ENCODE measurements at places on chromosomes 5 and 9.

DNA sequence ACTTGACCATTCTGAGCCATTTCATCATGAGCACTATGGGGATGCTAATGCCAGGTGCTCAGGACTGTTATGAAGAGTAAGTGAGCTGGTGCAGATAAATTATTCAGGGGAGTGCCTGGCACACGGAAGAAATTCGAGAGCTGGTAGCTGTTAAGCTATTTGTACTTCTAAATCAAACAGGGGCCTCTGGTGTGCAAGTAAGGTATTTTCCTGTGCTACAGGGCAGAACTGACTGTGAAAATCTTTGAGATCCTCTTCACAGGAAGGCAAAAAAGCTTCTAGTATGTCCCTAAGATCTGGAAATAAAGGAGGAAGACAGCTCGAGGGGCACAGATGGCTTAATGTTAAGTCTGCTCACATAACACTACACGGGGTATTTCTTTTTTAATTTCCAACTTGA is 106.3 kb upstream of the SPOCK1 start:
- DNase-seq, result peak; percentile 47

DNA sequence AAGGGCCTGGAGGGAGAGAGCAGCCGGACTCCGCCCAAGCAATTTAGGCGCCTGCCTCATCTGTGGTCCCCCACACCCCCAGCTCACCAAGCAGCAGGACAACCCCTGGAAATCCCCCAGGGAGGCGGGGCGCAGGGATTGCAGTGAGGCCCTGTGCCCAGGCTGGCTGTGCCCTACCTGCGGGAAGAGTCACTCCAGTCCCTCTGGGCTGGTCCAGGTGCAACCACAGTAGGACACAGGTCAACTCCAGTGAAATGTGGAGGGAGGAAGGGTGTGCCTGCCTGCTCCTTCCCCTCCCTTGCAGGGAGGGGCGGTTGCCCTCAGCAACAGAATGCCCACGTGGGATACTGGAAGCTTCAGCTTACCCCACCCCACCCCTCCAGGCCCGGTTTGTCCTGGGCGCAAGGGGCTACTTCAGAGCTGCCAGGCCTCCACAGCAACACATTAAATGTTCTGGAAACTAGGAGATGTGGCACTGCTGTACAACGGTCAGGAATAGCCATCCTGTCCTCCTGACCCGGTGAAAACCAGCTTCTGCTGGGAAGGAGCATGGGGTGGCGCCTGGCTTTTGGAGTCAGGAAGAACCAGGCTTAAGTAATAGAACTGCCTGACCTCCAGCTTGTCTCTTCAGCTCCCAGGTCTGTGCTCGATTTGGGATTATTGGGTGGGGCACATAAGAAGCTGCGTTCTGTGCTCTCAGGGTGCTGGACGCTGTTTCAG is 22.5 kb downstream of the ABO start:
- peak; percentile 5 for DNase-seq

DNA sequence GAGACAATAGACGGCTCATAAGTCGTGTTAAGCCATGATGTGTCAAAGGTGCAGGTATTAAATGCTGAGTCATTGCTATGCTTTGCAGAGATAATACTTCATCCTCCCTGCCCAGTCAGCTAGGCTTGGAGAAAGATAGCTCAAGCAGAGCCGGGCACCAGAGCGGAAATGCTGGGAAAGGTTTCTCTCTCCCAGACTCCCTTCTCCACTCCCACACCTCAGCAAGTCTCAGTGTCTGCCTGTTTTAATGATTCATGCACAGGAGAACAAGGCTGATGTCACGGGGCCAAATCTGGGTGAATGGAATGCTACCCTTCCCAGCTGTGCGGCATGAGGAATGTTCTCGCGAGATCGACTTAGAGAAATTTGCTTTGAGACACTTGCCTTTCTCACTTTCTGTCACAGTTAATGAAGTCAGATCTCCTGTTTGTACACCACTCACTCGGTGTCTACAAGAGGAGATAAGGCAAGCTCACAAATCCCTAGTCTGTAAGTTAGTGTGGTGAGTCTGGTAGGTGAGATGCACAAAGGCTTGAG is 204.4 kb downstream of the EFNA5 start:
- DNase-seq, result no peak

DNA sequence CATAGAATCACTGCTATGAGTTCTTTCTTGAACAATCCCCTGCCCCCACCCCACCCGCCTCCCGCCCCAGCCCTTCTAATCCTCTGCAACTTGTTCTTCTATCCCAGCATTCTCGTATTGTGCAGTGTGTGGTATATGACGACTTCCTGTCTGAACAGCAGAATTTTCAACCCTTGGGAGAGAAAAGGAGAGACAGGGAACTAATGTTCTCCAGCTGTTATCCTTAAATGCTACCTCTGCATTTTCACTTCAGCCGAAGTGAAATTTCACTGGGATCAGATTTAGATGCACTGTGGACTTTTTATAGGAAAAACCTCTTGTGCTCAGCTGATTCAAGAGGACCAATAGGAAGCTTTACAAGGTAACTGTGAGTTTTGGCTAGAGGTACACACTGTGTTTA is 2.2 kb downstream of the FBXL7 start:
- peak; percentile 47 for DNase-seq

GRCh38 chr9:109304347-109304746 is 16.5 kb downstream of the EPB41L4B start:
- no peak for DNase-seq

DNA sequence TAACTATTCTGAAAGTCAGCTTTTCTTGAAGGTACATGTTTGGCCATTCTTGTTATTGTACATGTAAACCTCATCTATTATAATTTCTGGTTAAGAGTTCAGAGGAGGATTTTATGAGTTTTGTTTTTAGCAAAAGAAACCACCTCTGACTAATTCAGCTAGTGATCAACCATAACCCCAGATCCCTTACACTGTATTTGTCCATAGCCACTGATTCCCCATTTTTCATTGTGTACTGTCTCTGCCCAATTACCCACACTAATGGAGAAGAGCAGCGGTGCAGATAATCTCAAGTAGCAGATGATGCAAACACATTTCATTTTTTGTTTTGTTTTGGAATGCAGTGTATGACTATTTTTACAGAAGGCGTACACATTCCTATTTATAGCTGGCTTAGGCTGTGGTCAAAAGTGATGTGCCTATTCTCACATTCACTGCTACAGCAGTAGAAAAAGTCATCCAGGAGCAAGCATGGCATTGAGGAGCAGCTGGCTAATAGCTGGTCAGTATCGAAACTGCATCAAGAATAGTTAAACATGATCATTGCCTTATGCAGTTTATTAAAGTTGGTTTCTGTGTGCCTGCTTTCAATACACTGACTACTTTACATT is 988.3 kb downstream of the DTWD2 start:
- no peak for DNase-seq

- DNase-seq, result no peak
These were observed 83.1 kb downstream of the DPYSL3 start for GRCh38 chr5:147426640-147427327.

DNA sequence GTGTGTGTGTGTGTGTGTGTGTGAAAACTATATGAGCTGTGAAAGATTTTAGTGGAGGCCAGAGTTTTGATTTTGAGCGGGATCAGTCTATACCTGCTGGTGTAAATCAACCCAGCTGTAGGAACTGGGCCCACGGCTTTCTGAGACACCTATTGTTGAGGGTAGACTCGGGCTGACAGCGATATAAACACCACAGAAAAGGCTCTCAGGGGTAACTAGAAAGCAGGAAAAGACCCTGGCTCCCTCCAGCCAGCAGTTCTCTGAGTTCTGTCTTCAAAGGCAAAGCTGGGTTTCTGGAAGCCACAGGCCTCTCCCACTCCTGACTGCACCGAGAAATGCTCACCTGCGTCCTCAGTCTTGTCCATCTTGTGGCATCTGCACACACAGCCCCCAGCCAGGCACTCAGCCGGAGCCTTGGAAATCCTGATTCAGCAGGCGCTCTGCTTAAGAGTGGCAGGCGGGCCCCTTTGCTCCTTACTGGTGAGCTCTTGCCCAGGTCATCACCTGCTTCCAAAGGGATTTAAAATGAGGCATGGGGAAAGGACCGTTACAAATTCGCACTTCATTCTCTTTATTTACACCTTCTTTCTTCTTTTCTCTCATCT is 223.3 kb downstream of the NDUFS4 start:
- DNase-seq, result no peak

- DNase-seq, result no peak
These were observed 33.9 kb downstream of the SLC24A2 start for GRCh38 chr9:19754921-19755320.

DNA sequence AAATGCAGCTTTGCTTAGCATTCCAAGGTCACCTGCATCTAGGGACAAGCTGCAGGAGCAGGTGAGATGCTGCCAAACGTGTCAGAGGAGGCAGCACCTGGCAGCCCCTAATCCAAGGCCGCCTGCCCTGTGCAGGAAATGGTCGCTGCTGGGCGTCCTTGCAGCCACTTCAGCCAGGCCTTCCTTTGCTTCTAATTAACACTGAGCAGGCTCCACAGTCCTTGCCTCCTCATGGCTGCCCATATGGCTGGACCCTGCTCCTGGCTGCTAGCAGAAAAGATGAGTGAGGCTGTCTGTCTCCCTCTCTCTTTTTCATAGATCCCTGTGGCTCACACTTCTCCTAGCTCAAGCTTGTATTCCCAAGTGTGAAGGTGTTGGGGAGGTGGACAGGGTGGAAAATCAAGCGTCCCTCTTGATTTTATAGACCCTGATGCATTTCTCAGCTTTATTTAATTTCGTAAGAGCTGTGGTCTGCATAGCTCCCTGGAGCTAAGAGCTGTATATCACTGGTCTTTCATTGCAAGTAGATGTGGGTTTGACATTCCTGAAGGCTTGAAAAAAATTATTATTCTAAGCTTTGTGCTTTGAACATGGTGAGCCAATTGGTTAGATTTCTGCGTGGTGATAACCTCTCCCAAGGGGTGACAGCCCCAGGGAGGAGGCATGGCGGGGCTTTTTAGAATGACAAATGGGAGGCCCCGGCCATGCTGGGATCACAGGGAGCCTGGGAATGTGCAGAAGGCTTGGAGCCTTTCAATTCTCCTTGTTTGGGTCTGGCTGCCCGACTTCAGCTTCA is 193.8 kb downstream of the SLIT3 start:
- DNase-seq, result no peak

DNA sequence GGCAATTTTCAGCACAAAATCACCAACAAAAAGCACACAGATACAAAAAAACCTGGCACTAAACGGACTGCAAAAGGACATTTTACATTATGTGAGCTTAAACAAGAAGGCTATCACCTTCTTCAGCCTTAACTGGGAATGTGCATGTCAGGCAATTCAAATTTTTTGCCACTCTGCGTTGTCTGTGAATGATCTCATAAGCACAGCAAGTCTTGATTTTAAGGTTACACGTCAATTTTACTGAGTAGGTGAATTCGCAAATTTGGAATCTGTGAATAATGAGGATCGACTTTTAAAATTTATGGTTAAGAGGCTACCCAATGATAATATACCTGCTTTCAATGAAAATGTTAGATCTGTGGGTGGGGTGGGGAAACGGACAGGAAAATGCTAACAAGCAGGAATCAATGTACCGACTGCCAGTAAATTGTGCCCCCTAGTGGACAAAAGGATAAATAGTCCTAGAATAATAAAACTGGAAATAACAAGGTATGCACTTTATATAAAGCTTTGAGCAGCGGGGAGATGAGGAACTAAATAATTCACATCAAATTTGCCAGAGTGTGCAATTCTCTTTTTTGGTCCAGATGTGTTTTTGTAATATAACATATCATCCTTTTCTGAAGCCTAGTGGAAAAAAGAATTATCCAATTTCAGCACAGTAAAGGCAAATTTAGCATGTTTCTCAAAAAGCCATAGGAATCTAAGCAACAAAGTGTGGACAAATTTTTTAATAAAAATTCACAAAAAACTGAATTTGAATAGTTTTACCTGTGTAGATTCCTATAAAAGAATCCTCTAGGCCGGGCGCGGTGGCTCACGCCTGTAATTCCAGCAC is 20.5 kb downstream of the EQTN start:
- DNase-seq, result peak; percentile 71

Measured in GM03348 (cell line).